ENCODE measurements at places on chromosomes 2 and 18.

DNA sequence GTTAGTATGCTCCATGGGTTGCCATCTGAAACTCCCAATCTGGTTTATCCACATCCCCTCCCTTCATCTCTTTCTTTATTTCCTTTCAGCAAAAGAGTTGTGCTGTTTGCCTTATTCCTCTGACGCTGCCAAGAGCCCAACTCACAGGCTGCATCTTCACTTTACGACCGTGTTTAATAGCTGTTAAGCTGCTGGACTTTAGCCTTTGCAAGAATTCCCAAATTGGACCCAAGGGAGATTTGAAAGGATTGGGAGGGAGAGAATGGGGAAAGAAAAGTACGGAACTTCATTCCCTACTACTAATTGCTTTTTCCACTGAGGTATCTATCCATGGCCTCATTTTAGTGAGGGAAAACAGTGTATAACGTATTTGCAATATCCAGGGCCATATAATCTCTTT, 263.4 kb upstream of the MEIS1 start:
- DNase-seq = no peak

DNA sequence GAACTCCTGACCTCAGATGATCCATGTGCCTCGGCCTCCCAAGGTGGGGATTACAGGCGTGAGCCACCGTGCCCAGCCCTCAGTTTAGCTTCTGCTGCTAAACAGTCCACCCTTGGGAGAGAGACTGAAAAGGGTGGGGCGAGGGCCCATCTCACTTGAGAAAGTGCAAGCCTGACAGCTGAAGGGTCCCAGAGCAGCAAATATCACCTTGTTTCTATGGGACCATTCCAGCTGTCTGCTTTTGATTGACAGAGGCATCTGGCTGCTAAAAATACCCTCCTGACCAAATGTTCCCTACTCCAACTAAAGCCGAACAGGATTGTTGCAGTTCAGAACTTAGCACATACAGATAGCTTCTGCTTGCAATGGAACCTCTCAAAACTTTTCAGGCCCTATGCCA, 436 bp upstream of the SMYD1 start:
- DNase-seq = peak; percentile 61

DNA sequence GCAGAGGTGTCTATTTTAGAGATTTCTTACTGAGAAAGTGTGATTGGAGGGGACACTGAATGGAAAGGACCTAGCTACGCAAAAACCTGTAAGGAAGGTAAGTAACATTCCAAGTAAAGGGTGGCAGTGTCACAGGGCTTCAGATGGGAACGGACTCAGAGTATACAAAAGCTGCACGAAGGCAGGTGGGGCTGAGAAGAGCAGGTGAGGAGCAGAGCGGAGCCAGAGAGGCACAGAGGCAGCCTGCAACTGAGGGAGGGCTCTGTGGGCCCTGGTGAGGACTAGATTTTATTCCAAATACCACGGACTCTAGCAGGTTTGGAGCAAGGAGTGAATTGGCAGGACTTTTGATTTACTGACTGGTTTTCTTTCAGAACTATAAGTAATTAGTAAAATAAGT, 331.3 kb upstream of the PKDCC start:
- no peak for DNase-seq

- DNase-seq = no peak
Observed at GRCh38 chr2:69034845-69035244, 21.9 kb downstream of the ANTXR1 start.
